Non-pigmented ciliary epithelial cell (primary cell): ENCODE measurements at places on chromosomes 3 and 15.
A peak's percentile ranks its signal among the peaks of the same experiment; 100 is the strongest.

GRCh38 chr3:101243285-101244211 is 76.8 kb downstream of the IMPG2 start:
- DNase-seq, result no peak

- no peak for DNase-seq
Measured at GRCh38 chr3:43372809-43373559, 86.6 kb downstream of the SNRK start.

DNA sequence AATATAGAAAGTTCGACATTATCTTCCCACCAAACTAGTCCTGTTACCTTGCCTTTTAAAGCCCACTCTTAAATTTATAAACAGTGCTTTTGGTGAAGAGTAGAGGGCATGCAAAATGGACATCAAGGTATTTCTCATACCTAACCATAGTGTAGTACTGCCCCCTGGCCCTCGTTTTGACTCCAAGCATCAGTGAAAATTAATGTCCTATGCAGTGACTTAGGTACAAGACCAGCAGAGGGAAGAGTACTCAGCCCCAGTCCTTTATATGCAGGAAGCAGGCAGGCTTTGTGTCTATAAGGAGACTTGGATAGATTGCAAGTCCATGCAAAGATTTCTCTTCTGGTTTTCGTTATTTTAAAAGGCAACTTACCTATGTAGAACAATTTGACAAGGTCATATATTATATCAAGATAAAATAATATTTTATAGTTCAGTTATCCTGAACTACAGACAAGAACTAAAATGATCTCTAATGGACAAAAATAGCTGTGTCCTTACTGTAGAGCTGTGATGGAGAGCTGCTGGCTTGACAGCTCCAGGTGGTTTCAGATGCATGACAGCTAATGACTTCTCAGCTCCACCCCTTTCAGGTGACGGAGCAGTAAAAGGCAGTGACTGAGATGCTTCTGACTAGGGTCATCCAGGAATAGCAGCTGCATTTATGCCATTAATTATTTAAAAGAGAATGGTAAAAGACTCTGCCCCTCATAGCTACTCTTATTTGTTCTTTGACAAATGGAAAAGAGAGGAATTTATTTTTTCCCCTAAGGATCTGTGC is 646.1 kb downstream of the SQOR start:
- no peak for DNase-seq

DNA sequence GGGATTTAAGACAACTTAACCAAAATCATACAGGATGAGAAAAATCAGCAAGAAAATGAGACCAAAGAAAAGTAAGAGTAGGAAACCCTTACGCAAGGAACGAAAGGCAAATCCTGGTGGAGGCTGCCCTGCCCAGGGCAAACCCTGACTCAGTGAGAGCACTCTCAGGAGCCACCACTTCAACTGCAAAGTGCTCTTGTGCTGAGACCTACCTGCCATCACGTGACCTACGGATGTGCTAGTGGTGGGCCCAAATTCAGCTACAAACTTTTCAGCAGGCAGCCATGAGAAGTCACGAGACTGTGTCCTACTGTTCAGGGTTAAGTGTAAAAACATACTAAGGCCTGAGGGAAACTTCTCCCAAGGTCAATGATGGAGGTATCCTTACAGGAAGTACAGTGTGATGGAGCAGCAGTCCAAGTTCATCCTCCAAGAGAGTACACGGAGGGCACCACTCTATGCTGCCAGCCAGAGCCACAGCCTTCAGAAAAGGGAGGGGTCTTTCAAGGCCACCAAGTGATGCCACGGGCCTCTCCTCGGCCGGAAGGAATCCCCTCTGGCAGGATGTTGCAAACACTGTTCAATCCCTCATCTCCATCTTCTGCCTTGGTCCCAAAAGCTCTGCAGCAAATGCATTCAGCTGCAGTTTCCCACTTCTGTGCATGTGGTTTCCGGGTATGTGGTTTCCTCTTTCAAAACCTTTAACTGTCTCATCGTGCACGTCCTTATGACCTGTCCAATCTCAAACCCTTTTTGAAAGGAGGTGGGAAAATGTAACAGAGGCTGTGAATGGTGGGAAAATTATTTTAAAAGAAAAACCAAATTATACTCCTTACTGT is 9.5 kb downstream of the CHSY1 start:
- no peak for DNase-seq

DNA sequence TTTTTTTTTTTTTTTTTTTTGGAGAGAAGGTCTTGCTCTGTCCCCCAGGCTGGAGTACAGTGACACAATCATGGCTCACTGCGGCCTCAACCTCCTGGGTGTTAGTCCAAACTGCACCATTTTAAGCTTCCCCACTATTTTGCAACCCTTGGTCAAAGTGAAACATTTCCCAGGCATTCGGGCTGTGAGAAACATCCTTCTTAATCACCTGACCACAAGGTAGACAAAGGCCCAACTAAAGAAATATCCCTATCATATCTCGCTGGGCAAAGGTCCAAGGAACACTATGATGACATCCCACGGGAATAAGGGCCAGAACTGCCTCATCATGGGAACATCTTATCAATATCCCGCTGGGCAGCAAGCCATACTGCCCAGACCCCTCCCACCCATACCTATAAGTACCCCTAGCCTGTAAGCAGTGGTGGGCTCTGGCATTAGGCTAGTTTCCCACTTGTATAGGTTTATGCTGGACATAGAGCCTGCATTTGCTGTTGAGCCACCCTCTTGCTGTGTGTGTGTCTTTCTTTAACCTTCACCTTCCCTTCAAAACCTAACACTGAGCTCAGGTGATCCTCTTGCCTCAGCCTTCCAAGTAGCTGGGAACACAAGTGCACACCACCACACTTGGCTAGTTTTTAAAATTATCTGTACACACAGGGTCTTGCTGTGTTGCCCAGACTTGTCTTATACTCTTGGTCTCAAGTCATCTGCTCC is 95.2 kb downstream of the SEMA5B start:
- DNase-seq, result no peak

DNA sequence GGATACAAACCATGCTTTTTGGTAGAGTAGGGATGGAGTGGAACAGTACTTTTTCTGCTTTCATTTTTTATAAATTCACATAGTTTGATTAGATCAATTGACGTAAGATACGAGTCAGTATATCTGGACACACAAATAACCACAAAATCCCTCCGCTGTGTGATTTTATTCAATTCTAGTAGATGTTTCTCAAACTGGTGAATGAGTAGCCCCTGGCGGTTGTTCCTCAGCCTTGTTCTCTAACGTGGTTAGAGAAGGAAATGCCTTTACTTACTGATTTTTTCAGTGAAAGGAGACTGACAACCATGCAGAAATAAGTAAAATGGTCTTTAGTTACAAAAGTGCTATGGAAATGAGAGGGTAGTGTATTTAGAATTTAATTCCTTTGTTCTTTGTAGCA is 161.0 kb downstream of the TCF12 start:
- DNase-seq, result no peak

GRCh38 chr15:64990168-64990470 is 405 bp upstream of the SPG21 start:
- DNase-seq, result no peak

DNA sequence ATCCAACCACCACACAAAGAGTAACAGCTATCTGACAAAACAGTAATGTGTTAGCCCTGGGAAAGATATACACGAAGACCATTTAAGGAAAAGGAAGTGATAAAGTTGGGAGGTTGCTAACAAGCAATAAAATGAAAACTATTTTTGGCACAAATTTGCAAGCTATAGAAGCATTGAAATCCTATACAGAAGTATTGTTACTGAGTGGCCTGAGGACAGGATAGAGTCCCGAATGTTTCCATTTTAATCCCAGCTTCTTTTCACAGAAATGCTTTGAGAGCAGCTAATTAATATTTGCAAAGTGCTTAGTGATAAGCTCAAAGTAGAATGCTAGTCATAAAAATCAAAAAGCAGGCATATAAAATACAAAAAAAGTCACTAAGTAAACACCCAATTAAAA is 51.5 kb downstream of the RAD18 start:
- DNase-seq, result no peak

DNA sequence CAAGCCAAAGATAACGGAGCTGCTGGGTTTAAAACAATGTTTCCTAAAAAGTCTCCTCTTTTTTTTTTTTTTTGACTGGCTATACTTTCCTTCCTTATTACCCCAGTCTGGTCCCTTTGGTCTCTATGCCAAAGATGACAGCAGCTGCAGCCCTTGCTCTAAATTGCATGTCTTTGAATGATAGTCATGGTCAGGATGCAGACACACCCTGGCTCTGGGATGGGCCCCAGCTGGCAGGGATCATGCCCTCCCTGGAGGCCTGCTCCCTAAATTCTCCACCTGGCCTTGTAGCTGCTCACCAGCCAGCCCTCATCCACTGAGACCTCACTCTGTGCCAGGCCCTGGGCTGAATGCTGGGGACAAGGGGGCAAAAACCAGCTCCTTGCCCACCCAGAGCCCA is 95.8 kb downstream of the MESD start:
- DNase-seq, result no peak

DNA sequence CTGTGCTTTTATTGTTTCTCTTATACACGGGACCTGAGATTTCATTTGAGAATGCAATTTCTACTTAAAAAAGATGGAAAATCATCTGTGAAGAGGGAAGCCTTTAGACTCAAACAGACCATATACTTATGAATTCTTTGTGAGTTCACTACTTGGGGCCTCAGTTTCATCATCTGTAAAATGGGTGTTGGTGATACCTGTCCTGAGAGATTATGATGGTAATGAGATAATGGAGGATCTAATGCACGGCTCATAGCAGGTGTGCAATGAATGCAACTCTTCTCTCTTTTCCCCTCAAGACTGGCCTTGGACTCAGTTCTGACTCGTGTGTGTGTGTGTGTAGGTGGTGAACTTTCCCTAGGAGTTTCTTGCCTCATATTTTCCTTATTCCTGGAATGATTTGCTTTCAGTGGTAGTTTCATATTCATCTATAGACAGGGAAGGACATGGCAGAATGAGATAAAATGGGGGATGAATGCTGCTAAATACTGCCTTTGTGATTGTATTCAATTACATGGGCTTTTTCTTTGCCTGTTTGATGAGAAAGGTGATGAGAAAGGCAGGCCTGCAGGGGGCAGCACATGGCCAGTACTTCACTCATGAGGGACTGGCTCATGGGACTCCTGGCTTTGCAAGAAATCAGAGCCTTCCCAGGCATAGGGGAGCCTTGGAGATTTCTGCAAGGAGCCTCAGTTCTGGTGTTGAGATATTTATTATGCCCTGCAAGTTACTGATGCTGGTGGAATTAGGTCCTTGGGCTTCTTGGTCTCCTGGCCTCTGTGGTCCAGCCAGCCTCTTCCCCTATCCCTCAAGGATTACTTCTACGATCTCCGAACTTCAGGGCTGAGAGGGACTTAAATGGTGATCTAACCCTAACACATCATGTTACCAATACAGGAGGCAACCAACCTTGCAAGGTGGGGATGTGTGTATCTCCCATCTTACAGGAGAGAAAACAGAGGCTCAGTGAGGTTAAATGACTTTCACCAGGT is 70.7 kb downstream of the RPLP1 start:
- peak; percentile 28 for DNase-seq
